ENCODE measurements at places on chromosomes 4 and X.

- no peak for DNase-seq
These were observed 2.9 kb downstream of the USP51 start for GRCh38 chrX:55486736-55487135.

- no peak for DNase-seq
These were observed 57.3 kb upstream of the FAM9B start for GRCh38 chrX:9091258-9091657.

GRCh38 chrX:3940000-3940610 is 226.7 kb upstream of the PRKX start:
- DNase-seq = peak; percentile 4

GRCh38 chrX:129773649-129774458 is 5.9 kb upstream of the SASH3 start:
- no peak for DNase-seq

DNA sequence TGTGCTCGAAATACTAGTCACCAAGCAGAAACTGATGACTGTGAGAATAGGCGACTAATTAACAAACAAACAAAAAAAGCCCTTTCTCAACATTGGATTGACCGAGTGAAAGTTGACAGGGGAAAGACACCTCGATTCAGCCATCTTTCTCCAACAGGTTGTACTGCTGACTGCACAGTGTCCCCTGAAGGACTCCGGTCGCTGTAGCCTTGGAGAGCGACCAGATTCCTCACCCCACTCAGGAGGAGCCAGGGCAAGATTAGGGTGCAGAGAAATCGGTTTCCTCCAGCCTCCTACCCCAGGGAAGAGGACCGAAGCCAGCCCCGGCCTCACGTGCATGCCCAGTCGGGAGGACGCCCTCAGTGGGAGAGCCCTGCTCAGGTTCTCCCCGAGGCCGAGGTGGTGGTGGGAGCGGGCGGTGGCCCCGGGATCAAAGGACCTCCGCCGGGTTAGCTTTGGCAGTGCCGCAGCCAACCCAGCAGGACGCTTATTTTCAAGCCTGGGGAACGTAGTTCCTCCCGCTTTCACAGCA is 1.1 kb upstream of the RAP1GDS1 start:
- no peak for DNase-seq

- DNase-seq = no peak
These were observed 183.6 kb downstream of the MGST2 start for GRCh38 chr4:139849219-139849618.

DNA sequence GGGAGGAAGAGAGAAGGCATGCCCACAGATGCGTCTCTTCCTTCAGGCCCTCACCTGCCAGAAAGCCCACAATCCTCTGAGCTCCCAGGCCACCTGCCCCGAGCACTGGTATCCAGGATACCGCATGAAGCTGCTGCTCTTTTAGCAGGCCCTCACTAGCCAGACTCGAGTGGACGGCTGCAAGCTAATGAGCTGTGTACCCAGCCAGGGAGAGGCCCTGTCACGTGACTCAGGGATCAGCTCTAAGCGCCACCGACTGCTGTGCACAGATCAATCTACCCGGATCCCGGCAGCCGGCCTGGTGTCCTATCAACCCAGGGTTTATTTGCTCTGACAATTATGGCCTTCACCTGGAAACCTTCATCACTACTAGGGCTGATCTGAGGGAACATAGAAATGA is 39.0 kb downstream of the BCOR start:
- DNase-seq = no peak

DNA sequence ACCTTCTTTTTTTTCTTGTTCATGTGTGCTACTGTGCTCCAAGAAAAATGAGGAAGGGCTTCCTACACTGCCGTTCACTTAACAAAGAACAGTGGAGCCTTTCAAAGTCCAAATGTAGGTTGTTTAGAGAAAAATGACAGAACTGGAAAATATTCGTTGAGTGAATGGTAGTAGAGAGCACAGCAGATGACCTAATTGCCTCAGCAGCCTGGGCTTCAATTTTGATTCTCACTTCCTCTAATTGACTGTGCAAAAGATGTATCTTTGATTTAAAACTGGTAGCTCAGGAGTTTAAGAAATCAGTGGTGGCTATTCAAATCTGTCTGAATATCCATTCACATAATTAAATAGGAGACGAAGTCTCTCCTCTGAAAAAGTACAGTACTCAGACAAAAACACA is 5.2 kb downstream of the NLGN4X start:
- no peak for DNase-seq

GRCh38 chrX:2272337-2272736 is 228.4 kb downstream of the DHRSX start:
- DNase-seq = no peak

- DNase-seq = no peak
These were observed 849.6 kb upstream of the INTU start for GRCh38 chr4:126783191-126783590.

- DNase-seq = no peak
These were observed 26.6 kb upstream of the HTRA3 start for GRCh38 chr4:8242782-8243560.

GRCh38 chr4:74111990-74112389 is 13.0 kb upstream of the CXCL2 start:
- peak; percentile 53 for DNase-seq

GRCh38 chrX:54358424-54359211 is 772 bp upstream of the WNK3 start:
- DNase-seq = peak; percentile 79

DNA sequence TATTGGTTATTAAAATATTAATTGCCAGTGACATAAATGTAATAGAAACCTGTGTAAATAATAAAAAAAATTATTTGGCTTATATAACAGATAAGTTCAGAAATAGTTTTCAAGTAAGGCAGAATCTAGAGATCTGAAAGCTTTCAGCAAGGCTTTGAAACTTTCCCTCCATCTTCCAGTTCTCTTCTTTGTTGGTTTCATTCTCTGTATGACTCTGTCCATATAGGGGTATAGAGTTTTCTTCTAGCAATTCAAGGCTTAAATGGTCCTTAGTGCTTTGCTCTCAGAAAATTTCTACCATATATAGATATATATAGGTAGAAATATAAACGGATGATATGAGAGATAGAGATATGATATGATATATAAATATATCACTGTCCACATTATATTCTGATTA is 160.5 kb upstream of the GABRA2 start:
- no peak for DNase-seq

DNA sequence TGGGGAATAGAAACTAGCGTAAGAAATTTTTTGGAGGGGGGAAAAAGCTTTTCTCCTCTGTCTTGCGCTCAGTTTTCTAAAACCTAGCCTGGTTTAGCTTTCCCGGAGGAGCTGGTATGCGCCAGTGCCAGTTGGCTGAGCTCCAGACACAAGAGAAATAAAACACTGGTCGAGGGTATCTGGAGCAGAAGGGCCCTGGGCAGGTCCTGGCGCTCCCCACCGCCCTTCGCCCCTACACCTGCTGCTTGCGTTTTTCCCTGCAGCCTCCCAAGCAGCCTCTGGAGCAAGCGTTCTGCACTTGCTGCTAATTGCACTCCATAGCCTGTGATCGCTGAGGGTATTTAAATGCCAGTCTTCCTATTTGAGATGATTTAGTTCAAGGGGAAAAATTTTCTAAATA is 816 bp downstream of the EREG start:
- DNase-seq = peak; percentile 1

Data from fibroblast of skin of right quadriceps (primary cell).